T-helper 17 cell (primary cell): ENCODE measurements at places on chromosomes 2 and 18.

GRCh38 chr18:46352520-46353250 lies 248.5 kb downstream of the HAUS1 start:
- DNase-seq: no peak

DNA sequence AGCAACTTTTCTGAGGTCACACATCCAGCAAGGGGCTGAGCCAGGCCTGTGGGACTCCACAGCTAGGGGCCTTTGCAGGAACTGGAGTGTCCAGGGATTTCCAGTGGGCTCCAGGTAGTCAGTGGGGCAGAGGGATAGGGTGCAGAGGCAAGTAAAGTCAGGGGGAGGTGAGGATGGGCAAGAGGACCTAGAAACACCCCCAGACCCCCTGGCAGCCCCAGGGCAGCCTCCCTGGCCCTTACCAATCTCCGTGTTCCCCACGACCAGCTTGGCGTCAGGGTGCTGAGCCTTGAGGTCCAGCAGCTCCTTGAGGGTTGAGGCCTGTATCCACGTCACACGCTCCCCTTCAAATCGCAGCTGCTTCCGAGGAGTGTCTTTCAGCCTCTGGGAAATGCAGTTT lies 28.4 kb downstream of the XDH start:
- DNase-seq: no peak

GRCh38 chr2:119208791-119209203 lies 14.8 kb upstream of the STEAP3 start:
- DNase-seq: no peak

DNA sequence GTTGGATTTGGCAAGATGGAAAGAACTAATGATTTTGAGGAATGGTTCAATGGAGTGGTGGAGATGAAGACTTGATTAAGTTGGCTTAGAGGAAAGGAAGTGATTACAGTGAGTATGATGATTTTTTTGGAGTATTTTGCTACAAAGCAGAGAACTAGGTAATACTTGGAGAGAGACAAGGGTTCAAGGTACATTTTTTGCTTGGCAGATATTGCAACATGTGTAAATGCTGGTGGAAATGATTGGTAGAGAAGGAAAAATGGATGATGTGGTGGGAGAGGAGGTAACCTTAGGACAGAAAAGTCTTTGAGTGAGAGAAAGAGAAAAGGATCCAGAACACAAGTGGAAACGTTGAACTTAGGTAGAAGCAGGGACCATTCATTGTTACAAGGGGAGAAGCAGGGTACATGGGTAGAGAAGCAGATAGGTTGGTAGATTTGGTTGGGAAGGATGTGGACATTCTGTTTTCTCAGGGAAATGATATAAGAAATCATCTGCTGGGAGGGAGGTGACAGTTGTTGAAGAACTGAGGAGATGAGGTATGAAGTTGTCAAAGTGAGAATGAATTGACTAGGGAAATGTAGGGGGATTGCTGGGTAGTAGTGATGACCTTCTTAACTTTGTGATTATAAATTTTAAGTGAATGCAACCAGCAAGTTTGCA lies 6.5 kb downstream of the EHBP1 start:
- no peak for DNase-seq

GRCh38 chr2:190053426-190053825 lies 9.1 kb downstream of the MSTN start:
- no peak for DNase-seq

GRCh38 chr2:13056259-13056843 lies 339.6 kb downstream of the TRIB2 start:
- DNase-seq: no peak

GRCh38 chr2:67085146-67085545 lies 312.0 kb upstream of the ETAA1 start:
- DNase-seq: no peak

DNA sequence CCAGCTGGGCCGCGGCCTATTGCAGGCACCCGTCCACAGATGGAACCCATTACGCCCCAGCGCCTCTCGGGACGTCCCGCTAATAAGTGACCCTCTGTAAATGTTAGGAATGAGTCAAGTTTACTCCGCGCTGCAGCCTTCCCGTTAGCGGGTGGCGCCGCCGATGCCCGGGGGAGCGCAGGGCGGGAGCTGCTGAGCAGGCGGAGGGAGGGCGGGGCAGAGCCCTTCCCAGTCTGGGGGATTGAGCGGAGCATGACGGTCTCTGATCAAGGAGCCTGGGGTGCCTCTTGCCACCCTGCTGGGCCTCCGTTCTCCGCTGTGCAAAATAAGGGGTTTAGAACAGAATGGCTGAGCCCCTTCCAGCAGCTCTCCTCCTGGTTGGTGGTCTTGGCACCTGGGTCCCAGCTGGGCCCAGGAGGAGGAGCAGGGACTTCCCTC lies 10.5 kb downstream of the CROCC2 start:
- DNase-seq: peak; percentile 8

DNA sequence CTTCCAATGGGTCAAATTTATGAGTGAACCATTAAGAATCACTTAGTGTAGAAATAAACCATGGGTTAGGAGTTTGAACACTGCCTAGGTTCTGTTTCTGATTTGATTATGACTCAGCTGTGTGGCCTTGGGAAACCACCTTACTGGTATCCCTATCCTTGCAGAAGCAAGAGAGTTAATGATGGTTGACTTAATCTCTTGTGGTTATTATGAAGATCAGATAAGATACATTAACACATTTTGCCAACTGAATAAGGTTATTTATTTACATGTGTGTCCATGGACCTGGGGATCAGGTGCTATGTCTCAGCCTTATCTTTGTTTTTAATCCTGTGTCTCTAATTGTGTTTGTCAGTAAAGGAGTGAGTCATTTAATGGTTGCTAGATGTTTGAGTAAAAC lies 5.4 kb upstream of the KCNJ13 start:
- no peak for DNase-seq

DNA sequence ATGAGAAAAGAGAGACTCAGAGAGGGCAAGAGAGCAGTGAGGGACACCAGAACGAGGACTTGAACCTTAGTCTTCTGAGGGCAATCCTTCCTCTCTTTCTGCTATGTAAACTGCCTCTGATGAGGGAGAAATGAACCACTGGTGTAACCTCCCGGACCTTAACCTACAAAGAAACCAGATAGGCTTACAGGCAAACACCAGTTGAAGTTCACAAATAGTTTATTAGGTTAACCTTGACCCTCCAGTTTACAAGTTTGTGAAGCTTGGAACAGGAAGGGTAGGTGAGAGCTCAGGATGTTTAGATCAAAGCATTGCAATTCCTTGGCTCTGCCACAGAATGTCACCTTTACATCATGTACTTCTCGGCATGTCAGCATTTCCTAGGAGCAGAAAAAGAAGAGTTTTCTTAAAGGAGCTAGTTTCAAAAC lies 486.4 kb upstream of the SPRED2 start:
- DNase-seq: no peak

- DNase-seq: no peak
These were observed 100.1 kb downstream of the PDCL3 start for GRCh38 chr2:100662866-100663265.

- DNase-seq: no peak
These were observed 76.8 kb upstream of the SLC14A2 start for GRCh38 chr18:45538444-45538843.

GRCh38 chr2:119897736-119898395 lies 115.0 kb upstream of the EPB41L5 start:
- no peak for DNase-seq
